Activated gamma-delta T cell treated with Interleukin-2 at 50 U/mL for 16 hours (primary cell): ENCODE measurements at places on chromosomes 5 and 9.

DNA sequence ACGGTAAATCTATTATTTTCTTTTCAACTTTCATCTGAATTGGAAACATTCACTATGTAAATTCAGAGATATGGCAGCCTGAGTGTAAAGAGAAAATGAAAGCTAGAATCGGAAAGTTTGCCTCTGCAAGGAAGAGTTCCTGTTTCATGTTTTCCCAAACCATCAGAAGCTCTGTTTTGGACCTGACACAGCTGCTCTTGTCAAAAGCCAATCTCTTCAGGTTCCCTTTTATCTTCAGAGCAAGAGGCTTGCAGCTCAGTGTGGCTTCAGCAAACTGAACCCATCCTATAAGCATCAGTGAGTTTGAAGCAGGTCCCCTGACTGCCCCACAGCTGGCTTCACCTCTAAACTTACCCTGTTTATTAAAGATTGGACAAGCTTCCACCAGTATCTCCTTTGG is 1099.7 kb downstream of the DTWD2 start:
- DNase-seq: no peak

DNA sequence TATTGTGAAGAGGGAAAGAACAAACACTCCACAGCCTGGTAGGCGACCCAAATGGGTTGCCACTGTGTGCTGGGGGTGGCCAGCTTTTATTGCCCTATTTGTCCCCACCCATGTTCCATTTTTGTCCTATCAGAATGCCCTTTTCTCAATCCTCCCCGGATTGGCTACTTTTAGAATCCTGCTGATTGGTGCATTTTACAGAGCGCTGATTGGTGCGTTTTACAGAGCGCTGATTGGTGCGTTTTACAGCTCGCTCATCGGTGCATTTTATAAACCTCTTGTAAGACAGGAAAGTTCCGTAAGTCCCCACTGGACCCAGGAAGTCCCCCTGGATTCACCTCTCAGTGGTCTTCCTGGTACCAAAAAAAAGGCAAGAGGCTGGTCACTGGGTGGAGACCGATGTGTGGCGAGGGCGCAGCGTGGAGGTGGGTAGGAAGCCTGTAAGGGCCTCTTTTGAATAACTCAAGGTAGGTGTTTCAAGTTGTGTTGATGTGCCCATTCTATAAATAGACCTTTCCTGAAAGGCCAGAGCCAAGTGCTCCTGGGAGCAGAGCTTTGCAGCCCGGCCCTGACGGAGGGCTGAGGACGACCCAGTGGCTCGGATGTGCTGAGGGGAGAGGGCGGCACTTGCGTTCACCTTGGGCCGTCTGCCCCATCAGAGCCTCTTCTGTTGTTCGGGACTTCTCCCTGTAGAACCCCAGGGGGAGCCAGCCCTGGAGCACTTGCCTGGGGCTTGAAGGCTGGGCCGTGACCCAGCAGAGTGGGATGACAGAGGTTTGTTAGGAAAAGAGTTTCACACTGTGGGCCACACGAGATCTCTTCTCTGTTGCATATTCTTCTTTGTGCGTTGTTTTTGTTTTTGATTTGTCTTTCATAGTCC is 7.2 kb upstream of the GFPT2 start:
- DNase-seq: no peak

DNA sequence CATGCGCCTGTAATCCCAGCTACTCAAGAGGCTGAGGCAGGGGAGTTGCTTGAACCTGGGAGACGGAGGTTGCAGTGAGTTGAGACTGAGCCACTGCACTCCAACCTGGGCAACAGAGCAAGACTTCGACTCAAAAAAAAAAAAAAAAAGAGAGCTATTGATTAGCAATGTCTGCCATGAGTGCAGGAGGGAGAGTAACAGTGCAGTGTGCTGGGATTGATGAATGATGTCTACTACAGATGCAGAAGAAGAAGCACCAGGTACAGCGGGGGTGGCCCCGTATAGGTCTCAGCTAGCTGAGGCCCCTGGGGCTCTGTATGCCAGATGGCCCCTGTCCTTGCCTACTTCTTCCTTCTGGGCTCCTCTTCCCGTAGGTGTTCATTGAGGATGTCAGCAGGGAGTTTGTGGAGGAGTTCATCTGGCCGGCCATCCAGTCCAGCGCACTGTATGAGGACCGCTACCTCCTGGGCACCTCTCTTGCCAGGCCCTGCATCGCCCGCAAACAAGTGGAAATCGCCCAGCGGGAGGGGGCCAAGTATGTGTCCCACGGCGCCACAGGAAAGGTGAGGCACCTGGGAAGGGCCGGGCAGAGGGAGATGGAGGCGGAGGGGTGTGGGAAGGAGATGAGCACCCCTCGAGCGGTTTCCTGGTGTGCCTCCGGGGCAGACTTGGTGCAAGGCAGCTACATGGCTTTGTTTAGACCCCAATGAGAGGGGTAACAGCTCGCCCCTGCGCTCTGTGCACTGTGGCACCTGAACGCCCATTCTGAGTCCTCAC is 13.5 kb downstream of the ASS1 start:
- DNase-seq: no peak

- DNase-seq: no peak
These were observed 47.6 kb upstream of the EXOC3 start for GRCh38 chr5:395156-395920.

DNA sequence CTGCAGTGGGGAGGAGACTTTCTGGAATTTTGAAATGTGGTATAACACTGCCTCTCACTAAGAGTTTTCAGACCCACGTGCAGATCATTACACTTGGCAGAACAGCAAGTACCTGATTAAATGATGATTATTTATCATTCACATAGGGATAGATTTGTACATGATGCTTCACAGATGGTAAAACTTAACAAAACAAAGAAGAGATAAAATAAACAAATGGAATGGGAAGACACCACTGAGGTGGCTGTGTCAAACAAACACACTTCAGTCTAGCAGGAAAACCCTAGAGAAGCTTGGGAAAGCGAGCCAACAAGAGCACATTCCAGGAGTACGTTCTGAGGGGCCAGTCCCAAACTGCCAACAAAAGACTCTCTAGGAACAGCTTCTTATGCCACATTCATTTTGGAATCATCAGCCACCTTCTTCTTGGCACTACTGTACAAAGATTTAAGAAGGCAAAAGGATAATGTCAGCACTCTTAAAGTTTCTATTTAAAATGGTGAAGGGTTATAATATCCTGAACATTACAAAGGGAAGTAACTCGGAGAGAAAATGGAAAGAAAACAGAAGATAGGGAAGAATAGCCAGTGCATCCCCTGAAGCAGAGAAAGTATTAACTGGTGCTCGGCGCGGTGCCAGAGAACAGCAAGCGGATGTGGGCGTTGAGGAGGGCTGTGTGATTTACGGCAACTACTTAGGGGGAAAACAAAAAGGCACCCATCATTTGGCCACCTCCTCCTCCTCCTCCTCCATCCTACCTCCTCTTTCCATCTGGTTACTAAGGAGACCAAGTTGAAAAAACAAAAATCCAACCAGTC is 1.6 kb downstream of the MED27 start:
- DNase-seq: peak; percentile 9

- DNase-seq: no peak
These were observed 99.7 kb upstream of the OSMR start for GRCh38 chr5:38745836-38746732.

- no peak for DNase-seq
These were observed 30.4 kb downstream of the KCNIP1 start for GRCh38 chr5:170534177-170534576.

GRCh38 chr5:58012102-58012501 is 447.8 kb downstream of the PLK2 start:
- no peak for DNase-seq

- no peak for DNase-seq
These were observed 112.1 kb downstream of the NUDT12 start for GRCh38 chr5:103450333-103451061.
